ENCODE measurements at places on chromosomes 3 and 15. TPM values are rescaled to one million over a fixed set of nuclear protein-coding genes. Genes with fewer than 3 reads are reported as not detected.

DNA sequence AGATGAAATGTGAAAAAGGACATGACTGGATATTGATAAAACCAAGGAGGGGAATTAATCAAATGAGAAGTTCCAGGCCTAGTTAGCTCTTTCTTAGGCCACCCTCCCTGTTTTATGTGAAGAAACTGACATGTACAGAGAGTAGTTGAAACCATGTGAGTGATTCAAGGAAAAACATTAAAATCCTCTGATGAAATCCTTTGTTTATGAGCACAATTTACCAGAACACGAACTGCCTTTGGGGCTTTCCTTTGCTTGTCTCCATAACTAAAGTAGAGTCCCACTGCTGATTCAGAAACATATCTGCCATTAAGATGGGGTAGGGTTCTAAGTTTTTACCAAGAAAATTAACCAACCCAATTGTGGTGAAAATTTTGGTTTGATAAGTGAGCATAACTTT, 558.3 kb downstream of the NR2F2 start:
- H3K4me1 ChIP-seq: peaks cover 10% of the 10 kb centered on the region
- peak overlapping the region; percentile 43 for H3K4me3 ChIP-seq
- no peaks in the 10 kb centered on the region for H3K36me3 ChIP-seq
- ATAC-seq: no peak
- H3K27me3 ChIP-seq: no peaks in the 10 kb centered on the region

Gene ST6GAL1
- total RNA-seq: 68.0 TPM

Gene CYP1A1
- 3.3 TPM for total RNA-seq

DNA sequence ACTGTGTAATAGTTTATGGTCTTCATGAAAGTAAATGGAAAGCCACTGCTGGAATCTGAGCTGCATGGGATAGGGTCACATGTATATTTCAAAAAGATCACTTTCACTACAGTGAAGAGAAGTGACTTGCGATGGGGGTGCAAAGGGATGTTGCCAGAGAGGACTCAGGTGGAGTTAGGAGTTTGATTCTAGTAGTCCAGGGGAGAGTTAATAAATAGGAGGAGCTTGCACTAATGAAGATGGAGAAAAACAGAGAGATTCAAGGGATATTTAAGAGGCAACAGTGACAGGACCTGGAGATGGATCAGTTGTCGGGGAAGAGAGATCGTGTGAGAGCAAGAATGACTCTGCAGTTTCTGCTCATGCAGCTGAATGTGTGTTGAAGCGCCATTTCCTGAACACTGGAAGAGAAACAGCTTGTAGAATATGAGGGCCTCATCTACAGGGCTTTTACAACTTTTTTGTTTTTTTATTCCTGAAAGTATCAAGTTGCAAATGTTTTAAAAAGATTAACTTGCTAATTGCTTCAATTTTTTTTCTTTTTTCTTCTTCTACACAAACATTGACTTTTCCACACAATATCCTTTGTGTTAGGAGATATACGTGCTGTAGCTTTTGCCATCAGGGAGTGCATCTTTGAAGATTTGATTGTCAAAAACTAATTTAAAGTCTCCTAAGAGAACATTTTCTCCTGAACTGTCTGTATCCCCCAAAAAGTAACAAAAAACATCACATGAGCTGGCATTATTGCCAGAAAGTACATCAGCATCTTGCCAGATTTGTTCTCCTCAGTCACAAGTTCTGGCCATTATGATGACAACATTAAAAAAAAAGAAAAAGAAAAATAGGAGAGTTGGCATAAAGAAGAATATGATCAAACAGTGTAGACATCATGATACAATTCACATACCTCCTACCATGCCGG, 37.5 kb downstream of the SETMAR start:
- H3K36me3 ChIP-seq: no peaks in the 10 kb centered on the region
- no peak for ATAC-seq
- H3K4me3 ChIP-seq: no peak overlapping the region
- no peak overlapping the region for H3K27ac ChIP-seq
- no peaks in the 10 kb centered on the region for H3K27me3 ChIP-seq

DNA sequence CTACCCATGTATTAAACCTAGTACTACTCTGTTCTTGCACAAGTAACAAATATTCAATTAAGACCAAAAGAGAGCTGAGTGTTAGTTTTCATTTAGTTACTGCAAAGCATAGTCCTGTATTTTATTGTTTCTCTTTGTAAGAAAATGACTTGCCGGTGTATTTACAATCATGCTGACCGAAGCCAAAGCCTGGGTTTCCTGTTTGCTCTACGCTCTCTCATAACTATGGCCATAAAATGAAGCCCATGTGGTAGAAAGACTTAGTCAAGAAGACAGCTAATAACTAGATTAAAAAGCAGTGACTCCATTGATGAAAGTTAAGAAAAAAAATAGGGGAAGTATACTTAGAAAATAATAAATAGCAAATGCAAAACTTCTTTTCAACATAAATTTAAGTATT, 479.9 kb downstream of the CNTN4 start:
- H3K27me3 ChIP-seq: peaks cover 9% of the 10 kb centered on the region
- H3K4me1 ChIP-seq: no peaks in the 10 kb centered on the region
- H3K27ac ChIP-seq: no peak overlapping the region
- no peak overlapping the region for H3K4me3 ChIP-seq
